ENCODE measurements at places on chromosomes 3 and 15.

DNA sequence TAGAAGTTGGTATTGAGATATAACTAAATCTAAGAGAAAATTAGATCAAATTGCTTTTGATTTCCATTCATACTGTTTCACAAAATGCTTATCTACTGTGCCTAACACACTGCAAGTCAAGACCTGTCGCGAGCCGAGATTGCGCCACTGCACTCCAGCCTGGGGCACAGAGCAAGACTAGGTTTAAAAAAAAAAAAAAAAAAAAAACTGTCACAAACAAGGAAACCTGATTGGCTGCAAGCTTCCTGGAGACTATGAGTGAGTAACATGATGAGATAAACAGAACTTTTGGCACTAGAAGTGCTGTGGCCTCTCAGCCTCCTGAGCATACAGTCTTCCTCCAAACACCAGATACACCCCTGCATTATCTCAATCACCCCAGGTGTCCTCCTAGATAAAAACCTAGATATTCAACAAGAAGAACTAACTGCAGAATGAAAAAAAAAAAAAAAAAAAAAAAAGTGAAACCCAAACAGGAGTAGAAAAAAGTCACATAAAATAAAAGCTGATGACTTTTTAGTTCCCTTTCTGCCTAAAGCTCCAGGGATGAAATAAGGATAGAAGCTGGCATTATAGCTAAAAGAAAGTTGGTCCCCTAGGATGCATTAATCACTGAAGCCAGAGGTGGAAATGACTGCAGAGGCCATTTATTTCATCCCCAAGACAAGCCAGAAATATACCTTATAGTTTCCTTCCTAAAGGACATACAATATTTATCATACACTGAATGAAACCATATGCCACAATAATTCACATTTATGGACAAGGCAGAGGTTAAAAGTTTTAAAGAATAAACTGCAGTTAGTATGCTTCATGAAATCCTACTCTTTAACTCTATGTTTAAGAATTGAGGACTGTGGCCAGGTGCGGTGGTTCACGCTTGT is 82.4 kb downstream of the P3H2 start:
- DNase-seq: no peak

DNA sequence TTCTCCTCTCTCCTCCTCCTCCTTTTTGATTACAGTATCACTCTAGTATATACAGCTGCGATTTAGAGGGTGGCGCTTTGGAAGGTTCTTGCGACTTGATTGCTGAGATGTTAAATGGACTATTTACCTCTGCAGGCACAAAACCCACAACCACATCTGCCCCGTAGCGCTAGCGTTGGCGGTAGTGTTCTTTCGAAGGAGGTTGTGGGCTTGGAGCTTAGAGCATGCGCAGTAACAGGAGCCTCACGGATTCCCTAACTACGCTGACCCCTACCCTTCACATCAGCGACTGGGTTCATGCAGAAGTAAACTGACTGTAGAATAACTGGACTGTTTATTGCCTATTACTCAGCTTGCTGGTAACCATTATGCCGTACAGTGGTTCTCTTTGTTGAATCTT is 58.0 kb downstream of the CGGBP1 start:
- no peak for DNase-seq

DNA sequence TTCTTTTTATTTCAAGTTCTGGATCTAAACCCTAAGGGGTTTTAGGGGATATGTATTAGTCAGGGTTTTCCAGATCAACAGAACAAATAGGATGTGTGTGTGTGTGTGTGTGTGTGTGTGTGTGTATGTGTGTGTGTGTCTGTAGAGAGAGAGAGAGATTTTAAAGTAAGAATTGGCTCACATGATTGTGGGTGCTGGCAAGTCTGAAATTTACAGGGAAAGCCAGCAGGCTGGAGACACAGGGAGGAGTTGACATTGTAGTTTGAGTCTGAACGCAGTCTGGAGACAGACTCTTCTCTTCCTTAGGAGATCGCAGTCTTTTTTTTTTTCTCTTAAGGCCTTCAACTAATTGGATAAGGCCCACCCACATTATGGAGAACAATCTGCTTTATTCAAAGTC is 428.8 kb upstream of the TBL1XR1 start:
- no peak for DNase-seq

DNA sequence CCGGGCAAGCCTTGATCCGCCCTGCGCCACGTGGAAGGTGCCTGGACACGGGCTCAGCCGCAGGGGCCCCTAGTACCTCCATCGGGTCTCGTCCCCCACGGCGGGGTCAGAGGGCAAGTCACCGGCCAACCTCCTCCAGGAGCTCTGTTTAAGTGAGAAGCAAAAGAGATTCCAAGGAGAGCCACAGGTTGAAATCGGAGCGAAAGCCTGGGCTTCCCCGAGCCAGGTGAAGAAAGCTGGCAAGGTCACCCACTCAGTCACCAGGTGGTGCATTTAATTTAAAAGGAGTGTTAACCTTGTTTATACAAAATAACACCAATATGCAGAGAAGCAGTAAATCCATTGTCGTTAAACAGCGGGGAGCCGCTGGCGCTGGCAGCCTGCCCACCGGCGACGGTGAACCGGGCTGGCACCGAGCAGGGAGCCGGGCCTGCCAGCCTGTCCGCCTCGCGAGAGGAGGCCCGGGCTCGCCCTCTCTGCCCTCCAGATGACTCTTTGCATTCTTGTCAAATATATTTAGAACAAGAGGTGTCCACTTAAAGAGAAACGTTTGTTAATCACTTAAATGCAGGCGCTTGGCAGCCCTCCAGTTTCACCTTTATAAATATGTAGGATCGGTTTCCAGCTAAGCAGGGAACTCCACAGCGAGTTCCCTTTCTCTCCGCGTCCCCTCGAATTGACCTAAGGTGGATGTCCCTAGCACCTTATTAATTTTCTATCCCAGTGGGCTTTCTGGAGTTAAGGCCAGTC is 277.3 kb upstream of the NR2F2 start:
- no peak for DNase-seq

- no peak for DNase-seq
Measured at GRCh38 chr15:66816201-66816600, 114.2 kb downstream of the SMAD6 start.

DNA sequence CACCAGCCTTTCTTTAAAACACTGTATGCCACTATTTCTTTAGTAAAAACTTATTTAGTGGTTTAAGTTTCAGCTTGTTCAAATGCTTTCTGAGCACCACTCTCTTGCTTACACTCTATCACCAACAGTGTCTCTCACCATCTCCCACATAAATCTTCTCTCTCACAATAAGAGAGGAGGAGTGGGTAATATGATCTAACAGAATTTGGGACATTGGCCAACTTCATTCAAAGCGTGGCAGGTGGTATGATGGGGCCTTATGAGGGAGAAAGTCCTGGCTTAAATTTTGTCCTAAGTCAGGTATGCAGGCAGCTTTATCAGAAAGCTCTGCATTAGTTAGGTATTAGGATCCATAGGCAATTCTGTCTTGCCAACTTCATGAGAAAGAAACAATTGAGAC is 1132.5 kb downstream of the TUSC7 start:
- no peak for DNase-seq

DNA sequence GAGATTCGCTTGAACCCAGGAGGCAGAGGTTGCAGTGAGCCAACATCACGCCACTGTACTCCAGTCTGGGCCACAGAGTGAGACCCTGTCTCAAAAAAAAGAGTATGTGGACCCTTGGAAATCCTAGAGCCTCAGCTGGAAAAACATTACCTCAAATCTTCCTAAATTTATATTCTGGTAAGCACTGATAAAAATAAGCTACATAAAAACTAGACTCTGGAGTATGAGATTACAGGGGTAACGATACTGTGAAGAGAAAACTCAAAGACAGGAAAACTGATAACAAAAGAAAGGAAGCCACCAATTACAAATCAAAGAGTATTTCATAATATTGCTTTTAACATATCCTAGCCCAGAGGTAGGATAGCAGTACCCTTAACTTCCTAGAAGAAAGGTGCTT is 30.3 kb downstream of the SETD2 start:
- no peak for DNase-seq

GRCh38 chr3:128310286-128311058 is 156.2 kb downstream of the DNAJB8 start:
- DNase-seq: no peak

GRCh38 chr3:105976196-105976595 is 107.4 kb upstream of the CBLB start:
- no peak for DNase-seq

GRCh38 chr15:22796079-22796478 is 9.6 kb downstream of the NIPA1 start:
- no peak for DNase-seq

GRCh38 chr15:82952158-82953081 is at the start of gene HOMER2:
TSS of gene HOMER2 (minus strand) at chr15:82952720. CDS start at chr15:82952535, 185 bp downstream.
- no peak for DNase-seq

DNA sequence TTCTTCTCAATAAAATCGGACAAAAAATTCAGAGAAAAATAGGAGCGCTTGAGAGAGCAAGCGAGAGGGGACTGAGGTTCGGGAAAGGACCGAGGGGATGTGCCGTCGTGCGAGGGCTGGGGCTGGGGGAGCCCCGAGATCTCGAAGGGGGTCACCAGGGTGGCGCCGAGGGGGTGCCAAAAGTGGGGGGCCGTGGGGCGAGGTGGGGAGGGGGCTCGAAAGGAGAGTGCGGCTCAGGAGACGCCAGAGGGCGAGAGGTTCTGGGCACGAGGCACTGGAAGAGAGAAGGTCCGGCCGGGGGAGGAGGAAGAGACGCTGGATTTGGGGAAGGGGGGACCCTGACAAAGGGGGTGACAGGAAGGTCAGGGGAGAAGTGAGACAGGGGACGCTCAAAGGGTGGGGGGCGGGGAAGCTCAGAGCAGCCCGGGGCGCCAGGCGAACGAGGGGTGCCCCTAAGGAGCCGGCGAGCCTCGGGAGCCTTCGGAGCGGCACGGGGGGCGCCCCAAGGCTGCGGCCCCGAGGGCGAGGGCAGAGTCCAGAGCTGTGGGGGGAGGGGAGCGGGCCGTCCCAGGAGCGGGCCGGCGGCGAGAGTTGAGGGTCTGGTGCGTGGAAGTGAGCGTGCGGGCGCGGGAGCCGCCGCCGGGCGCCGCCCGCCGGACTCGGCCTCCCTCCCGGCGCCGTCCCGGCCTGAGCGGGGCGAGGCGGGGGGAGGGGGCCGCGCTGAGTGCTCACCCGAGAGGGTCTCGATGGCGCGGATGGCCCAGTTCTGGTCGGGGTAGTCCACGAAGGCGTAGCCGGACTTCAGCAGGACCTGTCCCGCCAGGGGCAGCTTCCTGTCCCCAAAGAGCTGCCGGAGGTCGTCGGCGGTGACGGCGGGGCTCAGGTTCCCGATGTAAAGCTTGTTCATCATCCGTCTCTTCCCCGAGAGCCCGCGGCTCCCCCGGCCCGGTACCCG is 514 bp downstream of the IGF2BP2 start:
- no peak for DNase-seq

- DNase-seq: peak; percentile 47
Measured at GRCh38 chr3:45870099-45870498, 16.2 kb upstream of the CCR9 start.

DNA sequence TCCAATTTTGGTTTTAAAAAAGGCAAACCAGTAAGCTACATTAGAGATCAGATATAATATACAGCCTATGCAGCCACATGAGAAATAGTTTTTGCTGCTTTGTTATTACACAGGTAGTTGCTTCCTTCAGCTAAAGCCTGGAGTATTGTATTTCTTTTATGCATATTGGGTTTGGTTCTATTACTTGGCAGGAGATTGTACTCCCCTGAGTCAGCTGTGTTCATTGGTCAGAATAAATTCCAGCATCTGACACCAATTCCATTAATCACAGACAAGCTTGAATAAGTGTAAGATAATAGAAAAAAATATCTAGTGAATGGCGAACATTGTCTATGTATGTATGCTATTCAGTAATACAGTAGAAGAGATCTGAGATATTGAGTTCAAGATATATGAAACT is 26.1 kb upstream of the ZCWPW2 start:
- DNase-seq: no peak

GRCh38 chr3:147699175-147699838 is 290.1 kb downstream of the ZIC1 start:
- DNase-seq: no peak

DNA sequence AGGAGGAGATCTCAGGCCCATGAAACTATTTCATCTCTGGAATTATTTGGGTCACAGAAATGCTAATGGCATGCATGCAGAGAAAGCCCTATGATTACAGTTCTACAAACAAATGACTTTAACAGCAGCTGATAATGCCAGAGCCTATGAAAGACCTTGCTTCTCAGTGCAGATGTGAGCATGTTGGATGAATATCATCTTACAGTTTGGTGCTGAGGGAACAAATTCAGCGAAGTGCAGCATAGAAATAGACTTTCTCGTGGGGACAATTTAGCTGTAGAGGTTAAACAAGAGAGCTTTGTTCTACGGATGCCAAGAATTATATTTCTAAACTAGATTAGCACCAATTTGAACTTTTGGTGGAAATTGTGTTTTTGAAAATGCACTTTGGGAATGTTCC is 27.7 kb downstream of the PTX3 start:
- no peak for DNase-seq

GRCh38 chr3:48425281-48425812 is 4.5 kb downstream of the PLXNB1 start:
- no peak for DNase-seq

DNA sequence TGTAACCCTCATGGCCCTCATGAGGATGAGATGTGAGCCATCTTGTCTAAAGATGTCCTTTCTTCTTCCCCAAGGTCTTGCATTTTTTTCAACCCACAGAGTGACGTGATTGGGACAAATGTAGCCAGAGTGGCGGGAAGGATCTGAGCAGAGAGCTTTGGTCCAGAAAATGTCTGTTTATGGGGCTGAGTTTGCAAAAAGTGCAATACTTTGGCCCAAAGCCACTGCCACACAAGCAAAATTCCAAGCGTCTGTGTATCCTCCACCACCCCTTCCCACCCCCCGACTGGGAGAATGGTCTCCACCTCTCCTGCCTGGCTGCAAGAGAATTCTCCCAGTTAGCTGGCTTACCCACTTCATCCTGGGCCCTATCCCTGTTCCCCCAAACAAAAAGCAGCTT is 246.9 kb upstream of the LRIG1 start:
- DNase-seq: no peak

DNA sequence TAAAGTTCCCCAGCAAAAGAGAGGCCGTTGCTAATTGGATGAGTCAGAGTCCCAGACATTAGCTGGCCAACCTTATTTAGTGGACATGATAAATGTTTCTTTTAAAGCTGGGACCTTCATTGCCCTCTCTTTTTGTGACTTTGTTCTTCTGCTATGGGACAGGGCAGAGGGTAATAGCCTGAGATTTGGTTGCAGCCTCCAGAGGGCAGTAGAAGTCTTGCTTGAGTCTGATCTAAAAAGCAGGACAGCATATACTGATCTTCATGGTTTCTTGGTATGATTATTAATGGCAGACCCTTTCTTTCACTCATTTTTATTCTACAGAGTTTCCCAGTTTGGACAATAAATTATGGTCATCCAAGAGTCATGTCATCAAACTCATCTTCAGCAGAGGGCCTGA is 25.1 kb upstream of the ZKSCAN7 start:
- no peak for DNase-seq

GRCh38 chr3:99872923-99873254 is 55.2 kb downstream of the CMSS1 start:
- DNase-seq: no peak
